ENCODE measurements at places on chromosomes 3 and 15.
A peak's percentile ranks its signal among the peaks of the same experiment; 100 is the strongest.

GRCh38 chr15:20340331-20340811 is 201.2 kb downstream of the GOLGA6L6 start:
- peak; percentile 77 for DNase-seq

- DNase-seq: no peak
These were observed 556 bp downstream of the PEX5L start for GRCh38 chr3:180036092-180036670.

GRCh38 chr3:14150491-14151230 is 25.8 kb downstream of the TMEM43 start:
- no peak for DNase-seq

DNA sequence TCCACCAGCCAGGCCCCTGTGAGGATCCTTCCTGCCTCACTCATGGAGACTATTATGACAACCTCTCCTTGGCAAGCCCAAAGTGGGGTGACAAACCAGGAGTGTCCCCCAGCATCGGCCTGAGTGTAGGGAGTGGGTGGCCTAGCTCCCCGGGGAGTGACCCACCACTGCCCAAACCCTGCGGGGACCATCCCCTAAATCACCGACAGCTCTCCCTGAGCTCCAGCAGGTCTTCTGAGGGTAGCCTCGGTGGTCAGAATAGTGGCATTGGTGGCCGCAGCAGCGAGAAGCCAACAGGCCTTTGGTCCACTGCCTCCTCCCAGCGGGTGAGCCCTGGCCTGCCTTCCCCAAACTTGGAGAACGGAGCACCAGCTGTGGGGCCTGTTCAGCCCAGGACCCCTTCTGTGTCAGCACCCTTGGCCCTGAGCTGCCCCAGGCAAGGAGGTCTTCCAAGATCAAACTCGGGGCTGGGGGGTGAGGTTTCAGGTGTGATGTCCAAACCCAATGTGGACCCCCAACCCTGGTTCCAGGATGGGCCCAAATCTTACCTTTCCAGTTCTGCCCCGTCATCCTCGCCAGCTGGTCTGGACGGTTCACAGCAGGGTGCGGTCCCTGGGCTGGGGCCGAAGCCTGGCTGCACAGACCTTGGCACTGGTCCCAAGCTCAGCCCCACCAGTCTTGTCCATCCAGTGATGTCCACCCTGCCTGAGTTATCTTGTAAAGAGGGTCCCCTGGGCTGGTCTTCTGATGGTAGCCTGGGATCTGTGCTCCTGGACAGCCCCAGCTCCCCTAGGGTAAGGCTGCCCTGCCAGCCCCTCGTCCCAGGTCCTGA is 1.0 kb downstream of the LIMD1 start:
- peak; percentile 75 for DNase-seq

All from left ventricle myocardium superior (tissue), 1 donor.